NCI-H510A treated with DMSO at 0.1 percent for 48 hours (cell line): ENCODE measurements at places on chromosomes 2 and 18.

DNA sequence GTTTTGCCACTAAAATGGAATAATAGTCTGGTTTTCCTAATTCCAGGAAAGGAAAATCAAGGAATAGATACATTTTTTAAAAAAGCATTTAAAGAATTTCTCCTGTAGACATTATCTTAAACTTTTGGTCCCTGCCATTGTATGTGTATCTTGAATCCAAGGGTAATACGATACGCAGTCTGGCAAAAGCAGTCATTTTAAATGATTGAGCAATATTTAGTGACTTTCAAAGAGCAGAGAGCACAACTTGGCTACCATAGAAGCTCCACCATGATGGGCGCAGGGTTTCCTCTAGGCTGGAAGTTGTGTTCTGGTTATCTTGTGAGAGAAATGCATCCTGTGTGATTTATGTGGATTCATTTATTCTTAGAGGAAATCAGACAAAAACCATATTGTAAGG lies 92.9 kb downstream of the NEDD4L start:
- DNase-seq: no peak

DNA sequence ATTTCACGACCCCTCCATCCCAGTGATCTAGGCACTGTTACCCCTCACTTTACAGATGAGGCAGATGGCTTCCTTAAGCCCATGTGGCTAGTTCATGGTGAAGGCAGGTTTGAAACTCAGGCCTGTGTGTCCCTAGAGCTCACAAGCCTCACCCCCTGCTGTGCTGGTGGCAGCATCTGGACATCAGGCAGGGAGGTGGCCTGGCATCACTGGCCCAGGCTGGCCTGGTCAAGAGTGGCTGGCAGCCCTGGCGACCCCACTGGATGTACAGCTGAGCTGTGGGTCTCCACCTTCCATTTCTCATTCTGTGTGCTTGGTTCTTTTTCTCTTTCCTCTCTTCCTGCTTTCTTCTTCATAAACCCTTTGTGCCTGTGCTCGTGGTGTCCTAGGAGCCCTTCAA lies 56.3 kb downstream of the BOLA3 start:
- DNase-seq: no peak

DNA sequence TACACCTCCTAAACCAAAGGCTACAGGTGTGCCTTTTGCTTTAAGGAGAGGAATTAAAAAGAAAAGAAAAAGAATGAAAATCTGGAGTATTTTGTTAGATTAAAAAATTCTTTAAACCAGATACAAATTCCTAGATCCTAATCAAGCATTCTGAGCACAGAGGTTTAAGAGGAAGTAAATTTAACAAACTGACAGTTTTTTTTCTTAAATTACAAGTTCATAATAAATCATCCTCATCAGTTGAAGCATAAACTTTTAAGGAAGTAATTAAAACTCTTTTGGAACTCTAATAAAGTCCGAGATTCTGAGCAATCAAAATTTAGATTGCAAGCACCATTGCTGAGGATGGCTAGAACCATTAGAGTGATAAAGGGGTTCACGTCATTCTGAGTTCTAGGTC lies 75.1 kb downstream of the POLE4 start:
- no peak for DNase-seq

- peak; percentile 93 for DNase-seq
These were observed 54.1 kb downstream of the EPB41L5 start for GRCh38 chr2:120066800-120067547.

DNA sequence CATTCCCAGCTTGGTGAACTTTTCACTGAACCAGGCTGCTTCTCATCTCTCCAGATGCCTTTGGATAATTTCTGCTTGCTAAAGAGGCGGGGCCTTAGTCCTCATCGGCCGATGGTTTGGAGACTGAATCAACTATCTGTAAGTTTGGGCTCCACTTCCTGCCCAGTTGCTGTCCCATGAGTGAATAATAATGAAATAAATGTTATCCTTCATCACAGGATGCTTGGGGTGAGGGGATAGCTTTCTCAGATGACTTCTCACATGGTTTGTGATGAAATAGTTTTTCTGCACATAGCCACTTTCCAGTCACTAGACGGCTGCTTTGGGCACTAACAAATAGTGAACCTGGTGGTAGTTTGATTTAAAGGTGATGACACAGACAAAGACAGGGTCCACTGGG lies 376.6 kb upstream of the TRIB2 start:
- DNase-seq: no peak

GRCh38 chr2:103823847-103824246 lies 1030.1 kb upstream of the POU3F3 start:
- peak; percentile 93 for DNase-seq

DNA sequence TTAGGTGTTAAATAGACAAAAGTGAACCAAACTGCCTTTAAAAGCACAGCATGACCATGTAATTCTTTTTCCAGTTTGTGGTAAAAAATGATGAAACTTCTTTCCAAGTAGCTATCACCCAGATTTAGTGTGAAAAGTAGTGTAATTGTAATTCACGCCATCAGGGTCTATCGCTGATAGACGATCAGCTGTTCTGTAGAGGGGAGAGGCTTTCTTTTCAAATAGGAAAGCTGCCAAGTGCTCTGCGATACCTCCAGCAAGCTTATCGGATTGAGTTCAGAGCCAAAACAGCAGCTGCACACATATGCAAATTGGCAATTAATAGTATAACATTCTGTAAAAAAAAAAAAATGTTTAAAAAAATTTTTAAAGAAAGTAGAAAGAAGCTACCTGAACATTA lies 61.9 kb upstream of the PSMD14 start:
- DNase-seq: no peak

GRCh38 chr2:179818546-179818945 lies 42.9 kb downstream of the ZNF385B start:
- DNase-seq: no peak

DNA sequence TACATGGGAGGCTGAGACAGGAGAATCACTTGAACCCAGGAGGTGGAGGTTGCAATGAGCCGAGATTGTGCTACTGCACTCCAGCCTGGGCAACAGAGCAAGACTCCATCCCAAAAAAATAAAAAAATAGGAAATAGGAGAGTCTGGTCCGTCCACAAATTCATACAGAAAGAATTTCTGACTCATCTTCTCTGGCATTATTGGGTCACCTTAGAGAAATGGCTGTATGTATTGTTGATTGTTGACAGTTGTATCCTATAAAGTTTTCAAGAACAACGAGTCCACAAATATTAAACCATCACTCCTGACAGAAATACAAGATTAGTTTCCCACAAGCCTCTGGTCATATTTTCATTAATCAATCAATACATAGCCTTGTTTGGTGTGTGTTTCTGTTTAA lies 20.4 kb downstream of the RBM43 start:
- DNase-seq: no peak

DNA sequence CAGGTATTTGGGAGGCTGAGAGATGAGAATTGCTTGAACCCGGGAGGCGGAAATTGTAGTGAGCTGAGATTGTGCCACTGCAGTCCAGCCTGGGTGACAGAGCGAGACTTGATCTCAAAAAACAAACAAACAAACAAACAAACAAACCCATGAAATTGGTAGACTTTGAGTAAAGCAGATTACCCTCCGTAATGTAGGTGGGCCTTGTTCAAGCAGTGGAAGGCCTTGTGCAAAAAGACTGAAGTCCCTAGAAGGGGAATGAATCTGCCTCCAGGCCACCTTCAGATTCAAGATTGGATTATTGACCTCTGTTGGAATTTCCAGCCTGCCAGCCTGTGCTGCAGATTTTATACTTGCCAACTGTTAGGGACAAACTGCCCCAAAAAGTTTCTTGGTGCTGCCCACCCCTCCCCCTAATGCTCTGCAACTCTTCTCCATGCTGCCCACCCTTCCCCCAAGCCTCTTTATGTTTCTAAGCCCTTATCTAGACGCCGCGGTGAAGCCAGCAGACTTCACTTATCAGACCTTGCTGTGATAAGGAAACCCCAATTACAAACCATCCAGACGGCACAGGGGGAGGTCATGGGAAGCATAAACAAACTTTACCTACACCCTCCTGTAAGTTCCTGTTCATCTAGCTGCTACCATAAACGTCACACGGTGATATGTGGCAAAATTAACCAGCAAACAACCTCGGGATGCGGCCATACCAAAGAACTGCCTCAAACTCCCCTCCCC lies 17.0 kb downstream of the CYP27A1 start:
- DNase-seq: no peak

DNA sequence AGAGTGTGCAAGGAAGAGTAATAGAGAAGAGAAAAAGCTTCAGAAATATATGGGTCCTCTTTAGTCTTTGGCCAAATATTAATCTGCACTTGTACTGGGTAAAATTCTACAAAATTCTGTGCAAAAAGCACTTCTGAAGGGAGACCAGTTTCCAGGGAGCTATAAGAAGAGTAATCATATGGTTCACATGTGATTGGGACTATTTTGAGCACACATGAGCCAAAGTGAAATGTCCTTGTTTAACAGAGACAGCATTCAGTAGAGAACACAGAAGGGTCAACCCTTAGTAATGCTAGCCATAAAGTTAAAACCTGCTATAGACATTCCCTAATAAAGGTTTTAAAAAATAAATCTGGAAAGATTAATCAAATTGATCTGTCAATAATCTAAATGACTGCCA lies 49.3 kb upstream of the ACVR1C start:
- DNase-seq: no peak

DNA sequence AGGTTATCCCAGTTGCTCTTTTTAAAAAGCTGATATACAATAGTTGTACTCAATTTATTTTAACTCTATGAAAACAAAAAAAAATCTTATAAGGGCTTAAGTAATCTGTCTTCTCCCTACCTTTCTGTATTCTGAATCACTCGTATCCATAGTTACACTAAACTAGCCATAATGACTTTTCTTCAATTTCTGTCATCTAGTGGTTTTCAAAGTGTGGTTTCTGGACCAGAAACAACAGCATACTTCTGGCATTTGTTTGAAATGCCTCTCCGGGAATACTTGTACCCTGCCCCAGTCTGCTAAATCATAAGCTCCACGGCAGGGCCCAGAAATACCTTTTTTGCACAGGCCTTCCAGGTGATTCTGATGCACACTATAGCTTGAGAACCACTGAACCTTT lies 253.6 kb downstream of the LRRTM4 start:
- no peak for DNase-seq

DNA sequence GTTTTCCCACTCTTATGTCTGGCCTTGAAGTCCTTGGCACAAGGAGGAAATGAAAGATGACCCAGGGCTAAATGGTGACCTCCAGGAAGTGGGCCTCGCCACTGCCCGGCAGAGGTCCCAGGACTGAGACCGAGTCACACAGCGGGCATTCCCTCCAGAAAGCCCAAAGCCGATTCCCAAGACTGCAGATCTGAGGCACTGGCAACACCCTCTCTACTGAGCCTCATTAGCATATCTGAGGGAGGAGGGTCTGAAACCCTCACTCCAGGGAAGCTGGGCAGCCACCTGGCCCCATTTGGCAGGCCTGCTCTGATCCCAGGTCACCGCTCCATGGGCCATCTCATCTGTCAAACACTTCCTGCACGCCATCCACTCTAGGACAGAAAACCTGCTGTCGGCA lies 29.1 kb downstream of the FAM178B start:
- DNase-seq: peak; percentile 86

- no peak for DNase-seq
These were observed 68.1 kb upstream of the TCF7L1 start for GRCh38 chr2:85064927-85065577.

- DNase-seq: no peak
These were observed 268.4 kb downstream of the METTL4 start for GRCh38 chr18:2302628-2303516.

DNA sequence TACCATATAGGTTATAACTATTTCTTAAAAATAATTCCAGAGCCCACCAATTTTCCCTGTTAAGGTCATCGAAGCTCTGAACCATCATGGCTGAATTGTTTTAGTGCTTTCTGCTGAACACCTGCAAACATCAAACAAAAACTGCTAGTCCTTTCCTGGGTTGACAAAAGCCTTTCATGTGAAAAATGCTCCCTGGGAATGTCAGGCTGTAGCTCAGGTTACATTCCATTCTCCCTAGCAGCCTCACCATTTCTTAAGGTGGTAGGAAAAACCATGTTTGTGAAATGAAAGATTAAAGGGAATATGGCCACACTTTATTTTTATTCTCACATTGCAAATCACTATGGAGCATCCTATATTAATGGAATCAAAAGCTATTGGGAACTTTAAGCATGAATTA lies 5.7 kb downstream of the TCF4 start:
- no peak for DNase-seq

DNA sequence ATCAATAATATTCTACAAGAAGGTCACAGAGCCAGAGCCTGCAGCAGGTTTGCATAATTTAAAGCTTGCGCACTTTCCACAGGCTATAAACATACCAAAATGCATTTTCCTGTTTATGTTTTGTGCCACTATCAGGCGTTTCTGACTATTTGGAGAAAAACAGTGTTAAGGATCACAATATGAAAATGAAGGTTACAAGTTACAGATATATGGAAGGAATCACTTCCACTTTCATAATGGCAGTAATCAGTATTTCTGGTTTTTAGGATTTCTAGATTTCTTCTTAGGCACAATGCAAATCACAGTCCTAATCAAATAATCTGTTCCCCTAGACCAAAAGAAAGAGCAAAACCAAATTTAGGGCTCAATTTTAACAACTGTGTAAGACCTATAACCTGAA lies 279.5 kb downstream of the NBAS start:
- no peak for DNase-seq
